Activated CD4-positive, alpha-beta T cell treated with anti-CD3 and anti-CD28 coated beads, Interleukin-2, amount 50 U/mL, for 48 hours (primary cell): ENCODE measurements at places on chromosomes 13 and 19.

DNA sequence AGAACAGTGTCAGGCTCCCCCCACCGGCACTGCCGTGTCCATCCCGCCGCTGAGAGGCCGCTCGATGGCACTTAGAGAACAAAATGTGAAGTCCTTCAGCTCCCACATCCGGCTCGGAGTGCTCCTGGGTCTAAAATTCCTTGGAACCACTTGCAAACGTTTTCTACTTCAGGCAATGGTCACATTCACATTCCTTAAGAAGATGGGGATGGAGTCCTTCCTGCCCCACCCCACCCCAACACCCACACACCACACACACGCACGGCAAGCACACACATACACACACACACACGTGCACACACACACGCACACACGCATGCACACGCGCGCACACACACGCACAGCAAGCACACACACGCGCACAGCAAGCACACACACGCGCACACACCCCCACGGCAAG, 83.4 kb downstream of the SOX1 start:
- DNase-seq = no peak

DNA sequence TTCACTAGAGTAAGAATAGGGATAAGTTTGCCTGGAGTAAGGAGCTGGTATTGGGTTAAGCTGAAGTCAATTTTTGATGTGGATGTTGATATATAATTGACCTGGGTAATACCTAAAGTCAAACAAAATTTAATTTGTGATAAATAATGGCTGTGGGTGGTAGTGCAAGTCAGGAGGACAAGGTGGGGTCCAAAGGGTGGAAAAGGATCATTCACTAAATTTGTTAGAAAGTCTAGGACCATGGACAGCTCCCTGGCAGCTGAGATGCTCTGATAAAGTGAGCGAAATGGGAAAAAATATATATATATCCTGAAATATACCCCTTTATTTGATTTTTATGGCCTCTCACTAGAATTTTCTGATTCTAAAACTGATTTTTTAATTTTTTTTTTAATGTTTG, 463.5 kb downstream of the GPC6 start:
- DNase-seq = no peak

- DNase-seq = no peak
Observed at GRCh38 chr13:75135325-75135825, 346.6 kb downstream of the TBC1D4 start.

GRCh38 chr13:78137404-78138142, 218.9 kb upstream of the EDNRB start:
- peak; percentile 8 for DNase-seq

- DNase-seq = no peak
Observed at GRCh38 chr13:97435323-97435722, 1.4 kb downstream of the RAP2A start.

DNA sequence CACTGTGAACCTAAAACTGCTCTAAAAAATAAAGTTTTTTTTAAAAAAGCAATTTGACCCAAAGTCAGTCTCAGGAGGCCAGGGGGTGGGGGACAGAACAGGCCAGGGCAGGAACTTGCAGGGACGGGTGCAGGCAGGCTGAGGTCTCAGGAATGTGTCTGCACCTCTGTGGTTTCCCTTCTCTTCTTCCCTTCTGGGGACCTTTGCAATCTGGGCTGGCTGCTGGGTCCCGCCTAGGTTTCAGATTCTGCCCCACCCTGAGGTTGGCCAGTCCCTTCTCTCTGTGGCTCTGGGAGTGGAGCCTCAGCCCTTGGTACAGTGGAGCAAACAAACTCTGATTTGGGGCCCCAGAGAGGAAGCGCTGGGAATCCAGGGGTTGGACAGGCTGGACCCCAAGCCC, 5.3 kb upstream of the F2RL3 start:
- DNase-seq = no peak

DNA sequence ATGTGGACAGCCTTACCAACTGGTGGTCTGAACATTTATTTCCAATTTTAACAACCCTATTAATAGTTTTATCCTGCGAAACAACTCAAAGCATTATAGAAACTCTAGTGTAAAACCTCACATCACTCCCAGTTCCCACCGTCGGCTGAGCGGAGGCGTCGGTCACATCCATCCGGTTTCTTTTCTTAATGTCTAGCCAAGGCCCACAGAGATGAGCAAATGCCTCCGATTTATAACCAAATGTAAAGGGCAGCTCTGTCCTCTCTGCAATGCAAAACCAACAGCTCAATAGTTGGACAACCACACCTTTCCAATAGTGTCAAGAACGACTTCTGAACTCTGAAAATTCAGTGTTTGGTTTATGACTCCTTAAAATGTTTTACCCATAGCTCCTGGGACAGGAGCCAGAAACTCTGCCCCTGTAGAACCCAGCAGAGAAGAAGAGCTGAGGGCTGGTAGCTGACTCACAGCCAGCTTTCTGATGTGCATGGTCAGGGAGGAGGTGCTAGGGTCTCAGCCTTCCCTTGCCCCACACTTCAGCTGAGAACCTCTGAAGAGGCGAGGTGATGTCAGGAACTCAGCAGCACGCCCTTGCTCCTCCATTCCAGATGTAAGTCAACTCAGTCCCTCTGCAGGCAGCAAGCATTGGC, 90.2 kb upstream of the UQCRFS1 start:
- DNase-seq = no peak

DNA sequence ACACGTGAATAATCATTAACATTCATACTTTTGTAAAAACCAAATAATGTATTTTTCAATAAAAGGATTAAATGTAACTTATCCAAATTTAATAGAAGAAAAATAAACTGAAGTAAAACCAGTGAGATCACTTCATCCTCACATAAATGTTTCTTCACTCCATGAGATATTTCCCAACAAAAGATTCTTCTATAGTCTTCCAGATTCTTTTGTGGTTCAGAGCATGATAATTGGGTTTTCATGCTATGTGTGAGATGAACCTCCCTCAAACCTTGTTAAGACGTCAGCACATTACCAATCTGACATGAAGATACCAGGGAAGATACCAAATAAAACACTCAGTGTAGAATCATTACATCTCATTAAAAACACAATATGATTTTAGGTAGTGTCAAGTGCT, 62.9 kb upstream of the OXGR1 start:
- no peak for DNase-seq

DNA sequence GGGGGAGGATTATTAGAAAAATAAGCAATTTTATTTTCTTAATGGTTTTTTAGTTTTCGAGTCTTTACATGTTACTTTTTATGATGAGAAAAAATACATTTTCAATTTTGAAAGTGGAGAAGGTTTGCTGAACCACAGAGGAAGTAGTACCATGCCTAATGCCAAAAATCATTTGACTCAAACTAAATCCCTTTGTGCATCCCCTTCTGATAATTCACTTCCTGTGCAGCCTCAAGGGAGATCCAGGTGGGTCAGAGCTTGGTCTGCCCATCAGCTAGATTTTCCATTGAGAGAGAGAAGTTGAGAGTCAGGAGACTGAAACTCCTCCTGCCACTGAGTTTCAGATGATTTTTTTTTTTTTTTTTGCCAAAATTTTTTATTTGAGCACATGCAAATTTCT, 571.7 kb downstream of the LIG4 start:
- DNase-seq = no peak

GRCh38 chr13:88144580-88144979, 473.4 kb downstream of the SLITRK5 start:
- no peak for DNase-seq

DNA sequence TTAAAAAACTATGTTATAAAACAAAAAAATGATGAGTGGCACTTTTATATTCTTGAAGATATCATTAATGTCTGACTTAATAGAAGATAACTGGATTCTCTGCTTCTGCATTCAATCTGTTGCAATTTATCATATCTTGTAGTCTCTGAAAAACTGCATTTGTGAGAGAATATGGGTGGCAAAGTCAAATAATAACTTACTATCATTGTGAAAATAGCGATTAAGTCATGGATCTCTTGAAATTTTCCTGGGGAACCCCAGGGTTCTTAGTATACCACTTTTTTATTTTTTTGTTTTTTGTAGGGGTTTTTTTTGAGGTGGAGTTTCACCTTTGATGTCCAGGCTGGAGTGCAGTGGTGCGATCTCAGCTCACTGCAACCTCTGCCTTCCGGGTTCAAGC, 127.1 kb downstream of the STOML3 start:
- DNase-seq = no peak

- DNase-seq = no peak
Observed at GRCh38 chr13:50162001-50162400, 146.8 kb downstream of the KCNRG start.

DNA sequence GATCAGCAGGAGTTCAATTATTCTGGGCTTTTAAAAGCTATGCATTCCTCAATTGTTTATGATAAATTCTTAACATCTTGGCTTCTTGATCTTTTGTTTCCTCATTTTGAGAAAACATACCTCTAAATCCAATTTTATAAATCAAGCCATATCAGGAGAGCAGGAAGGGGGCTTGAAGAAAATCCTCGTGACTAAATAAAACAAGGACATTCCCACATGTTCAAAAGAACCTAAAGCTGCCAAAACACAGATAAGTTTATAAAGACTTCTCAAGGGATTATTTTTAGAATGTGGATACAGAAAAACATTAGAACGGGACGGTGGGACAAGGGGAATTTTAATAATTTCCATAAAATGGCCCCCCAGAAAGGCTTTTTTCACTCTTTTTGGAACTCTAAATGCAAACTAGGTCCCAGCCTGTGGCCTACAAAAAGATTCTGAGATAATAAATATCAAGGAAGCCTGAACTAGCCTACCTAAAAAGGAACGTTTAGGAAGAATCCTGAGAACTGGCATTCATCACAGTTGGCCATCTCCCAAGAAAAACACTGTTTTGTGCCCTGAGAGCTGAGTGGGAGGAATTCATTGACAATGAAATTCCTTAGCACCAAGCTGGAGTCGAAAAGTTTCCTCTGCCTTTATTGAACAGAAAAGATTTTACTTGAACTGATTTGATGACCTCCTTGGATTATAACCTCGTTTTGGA, 30.1 kb downstream of the ZAR1L start:
- no peak for DNase-seq

- DNase-seq = no peak
Observed at GRCh38 chr13:27040826-27041108, 130.8 kb downstream of the USP12 start.

DNA sequence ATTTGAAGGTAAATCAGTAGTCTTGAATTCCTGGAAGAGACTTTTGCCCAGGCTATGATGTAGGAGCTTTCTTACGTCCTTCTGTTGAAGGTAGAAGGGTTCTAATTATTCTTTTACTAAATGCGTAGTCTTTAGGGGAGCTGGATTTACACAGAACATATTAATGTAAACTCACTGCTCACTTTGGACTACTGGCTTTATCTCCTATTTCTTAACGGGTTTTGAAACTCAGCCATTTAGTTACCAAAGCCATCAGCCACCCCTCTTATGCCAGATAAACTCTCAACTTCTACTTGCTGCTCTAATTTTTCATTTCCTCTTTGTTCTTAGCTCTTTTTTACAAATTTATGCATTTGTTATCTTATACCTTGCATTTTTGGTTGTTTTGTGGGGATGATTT, 81.5 kb downstream of the FNDC3A start:
- no peak for DNase-seq

DNA sequence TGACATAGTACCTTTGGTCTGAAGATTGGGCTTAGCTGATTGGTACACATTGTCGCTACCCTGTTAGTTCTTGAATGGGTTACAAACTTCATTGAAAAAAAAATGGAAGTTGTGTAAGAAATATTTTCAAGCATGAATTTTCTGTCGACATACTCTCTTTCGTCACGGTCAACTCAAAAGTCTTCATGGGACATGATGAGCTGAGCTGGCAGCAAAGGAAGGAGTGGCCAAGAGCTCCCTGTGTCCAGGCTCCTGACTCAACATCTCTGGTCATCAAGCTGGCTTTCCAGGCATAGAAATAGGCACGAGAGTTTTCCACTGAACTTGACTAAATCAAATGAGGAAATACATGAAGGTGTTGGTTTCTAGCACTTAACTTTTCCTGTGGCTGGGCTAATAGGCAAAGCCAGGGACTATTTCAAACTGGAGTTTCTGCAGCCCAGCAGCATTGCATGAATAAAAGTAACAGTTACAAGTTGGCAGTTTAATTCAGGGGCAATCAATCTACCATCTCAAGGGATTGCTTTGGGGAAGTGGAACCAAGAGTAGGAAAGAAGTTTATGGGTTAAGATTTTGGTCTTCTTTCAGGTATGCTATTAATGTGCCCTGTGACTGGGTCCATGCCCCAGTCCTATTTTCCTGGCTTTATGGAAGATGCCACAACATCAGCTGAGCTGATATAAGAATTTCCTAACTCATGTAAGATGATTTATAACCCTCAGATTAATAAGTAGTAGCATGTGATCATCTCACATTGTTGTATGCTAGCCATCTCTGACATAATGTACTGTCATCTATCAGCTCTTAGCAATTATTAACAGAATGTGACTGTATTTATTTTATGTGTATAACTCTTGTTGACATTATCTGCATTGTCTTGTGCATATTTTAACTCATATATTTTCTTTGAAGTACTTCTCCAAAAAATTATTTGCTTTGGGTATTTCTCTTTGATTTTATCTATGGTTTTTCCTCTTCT, 385.8 kb downstream of the DLEU7 start:
- no peak for DNase-seq

GRCh38 chr19:40807147-40808020, 8.4 kb downstream of the EGLN2 start:
- DNase-seq = no peak

- no peak for DNase-seq
Observed at GRCh38 chr13:33109271-33109697, 93.1 kb downstream of the KL start.

DNA sequence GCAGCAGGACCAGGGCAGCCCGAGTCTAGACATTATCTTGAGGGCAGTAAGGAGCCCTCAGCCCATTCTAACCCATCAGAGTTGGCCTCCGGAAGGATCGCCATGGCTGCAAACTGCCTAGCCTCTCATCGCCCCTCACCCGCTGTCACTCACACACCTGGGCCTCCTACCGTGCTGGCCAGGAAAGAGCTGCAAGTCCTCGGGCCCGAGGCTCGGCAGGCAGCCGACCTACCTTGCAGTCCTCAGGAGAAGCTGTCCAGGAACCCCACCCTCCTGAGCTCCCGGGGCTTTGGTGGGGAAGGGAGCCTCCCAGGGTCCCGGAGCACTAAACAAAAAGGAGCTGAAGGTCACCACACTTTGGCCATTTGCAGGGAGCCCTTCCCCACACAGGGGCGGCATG, 46.8 kb downstream of the CCNE1 start:
- DNase-seq = no peak

DNA sequence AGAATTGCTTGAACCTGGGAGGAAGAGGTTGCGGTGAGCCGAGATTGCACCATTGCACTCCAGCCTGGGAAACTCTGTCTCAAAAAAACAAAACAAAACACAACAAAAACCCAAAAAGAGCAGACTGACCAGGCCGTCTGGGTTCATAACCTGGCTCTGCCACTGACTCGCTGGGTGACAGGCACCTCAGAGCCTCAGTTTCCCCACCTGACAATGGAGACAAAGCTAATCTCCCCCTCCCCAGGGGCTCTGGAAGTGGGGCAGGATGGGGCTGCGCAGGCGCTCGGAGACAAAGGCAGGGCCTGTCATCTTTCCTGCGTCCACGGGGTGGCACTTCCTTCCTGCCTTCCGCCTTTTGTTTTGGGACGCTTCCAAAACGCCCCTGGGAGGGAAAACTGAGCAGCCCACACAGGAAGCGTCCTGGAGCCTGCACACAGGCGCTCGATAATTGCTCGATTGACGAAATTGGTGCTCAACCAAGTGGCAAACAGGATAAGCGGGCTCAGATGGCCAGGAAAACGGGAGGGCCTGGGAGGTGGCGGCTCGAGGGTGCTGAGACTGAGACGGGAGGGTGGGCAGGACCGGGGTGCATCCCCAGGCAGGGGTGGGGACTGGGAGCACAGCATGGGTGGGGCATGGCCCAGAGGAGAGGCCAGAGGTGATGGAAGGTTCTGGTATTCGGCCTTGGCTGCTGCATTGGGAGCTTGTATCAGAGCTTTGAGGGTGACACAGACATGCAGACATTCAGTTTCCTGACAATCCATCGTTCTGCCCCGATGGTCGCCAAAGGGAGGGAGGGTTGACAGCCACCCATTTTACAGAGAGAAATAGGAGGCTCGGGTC, 17.8 kb downstream of the SPC24 start:
- peak; percentile 65 for DNase-seq
